ENCODE measurements at places on chromosomes 6 and 20.

DNA sequence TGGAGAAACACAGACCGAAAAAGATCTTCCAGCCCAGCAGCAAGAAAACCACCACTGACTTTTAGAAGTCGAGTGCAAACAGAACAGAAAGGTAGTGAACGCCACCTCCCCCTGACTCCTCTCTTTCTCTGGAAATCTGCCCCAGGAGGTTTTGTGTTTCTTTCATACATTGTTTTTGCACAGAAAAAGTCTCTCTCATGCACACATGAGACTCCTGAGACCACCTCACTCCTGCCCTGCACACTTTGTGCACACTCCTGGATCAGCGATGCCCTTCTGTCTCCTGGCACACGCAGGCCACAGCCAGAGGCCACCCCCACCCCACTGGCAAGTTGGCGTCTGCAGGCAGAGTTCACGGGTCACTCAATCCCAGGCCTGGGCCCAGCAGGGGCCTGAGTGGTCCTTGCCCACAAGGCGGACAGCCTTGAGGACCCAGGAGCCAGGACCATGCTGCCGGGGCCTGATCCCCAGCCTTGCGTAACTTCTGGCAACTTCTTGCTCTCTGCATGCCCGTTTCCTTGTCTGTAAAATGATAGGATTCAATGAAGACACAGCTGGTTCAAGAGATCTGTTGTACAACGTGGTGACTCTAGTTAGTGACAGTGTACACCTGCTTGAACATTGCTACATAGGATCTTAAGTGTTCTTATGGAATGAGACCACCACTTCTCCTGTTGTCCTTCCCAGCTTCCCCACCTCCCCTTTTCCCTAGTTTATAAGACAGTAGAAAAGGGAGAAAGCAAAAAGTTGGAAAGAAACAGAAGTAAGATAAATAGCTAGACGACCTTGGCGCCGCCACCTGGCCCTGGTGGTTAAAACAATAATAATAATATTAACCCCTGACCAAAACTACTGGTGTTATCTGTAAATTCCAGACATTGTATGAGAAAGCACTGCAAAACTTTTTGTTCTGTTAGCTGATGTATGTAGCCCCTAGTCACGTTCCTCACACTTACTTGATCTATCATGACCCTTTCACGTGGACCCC is 30.2 kb upstream of the CST7 start:
- no peak for DNase-seq

DNA sequence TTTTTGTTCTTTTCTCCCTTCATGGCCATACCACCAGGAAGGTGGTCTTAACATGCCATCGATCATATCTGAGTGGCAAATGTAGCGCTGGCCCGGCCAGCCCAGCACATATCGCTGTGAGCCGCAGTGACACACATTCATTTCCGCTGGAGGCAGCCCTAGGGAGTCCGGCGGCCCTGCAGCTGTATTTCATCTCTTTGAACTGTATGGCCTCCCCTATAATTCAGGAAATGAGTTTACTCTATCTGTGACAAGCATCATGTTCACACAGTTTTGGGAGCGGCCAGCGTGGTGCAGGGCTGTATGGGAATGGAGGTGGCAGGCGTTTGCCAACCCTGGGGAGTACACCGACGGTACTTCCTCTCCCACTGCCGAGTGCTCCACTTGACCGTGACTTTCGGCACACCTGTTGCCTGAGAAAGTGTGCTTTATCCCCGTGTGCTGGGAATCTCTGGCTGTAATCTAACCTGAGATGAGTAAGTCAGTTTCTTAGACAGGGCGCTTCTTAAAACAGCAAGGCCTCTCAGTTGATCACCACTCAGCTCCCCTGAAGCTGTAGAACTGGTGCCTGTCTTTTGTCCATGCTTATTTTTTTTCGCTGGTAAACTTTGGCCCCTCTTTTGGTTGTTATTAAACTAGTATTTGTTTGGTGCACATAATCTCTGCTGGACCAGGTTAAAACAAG is 257.1 kb upstream of the TAB2 start:
- no peak for DNase-seq

- no peak for DNase-seq
Measured at GRCh38 chr6:155216312-155217046, 47.3 kb upstream of the CLDN20 start.

- DNase-seq = no peak
Measured at GRCh38 chr6:97021194-97021593, 96.7 kb downstream of the KLHL32 start.

- no peak for DNase-seq
Measured at GRCh38 chr6:19663479-19663878, 173.7 kb upstream of the ID4 start.

DNA sequence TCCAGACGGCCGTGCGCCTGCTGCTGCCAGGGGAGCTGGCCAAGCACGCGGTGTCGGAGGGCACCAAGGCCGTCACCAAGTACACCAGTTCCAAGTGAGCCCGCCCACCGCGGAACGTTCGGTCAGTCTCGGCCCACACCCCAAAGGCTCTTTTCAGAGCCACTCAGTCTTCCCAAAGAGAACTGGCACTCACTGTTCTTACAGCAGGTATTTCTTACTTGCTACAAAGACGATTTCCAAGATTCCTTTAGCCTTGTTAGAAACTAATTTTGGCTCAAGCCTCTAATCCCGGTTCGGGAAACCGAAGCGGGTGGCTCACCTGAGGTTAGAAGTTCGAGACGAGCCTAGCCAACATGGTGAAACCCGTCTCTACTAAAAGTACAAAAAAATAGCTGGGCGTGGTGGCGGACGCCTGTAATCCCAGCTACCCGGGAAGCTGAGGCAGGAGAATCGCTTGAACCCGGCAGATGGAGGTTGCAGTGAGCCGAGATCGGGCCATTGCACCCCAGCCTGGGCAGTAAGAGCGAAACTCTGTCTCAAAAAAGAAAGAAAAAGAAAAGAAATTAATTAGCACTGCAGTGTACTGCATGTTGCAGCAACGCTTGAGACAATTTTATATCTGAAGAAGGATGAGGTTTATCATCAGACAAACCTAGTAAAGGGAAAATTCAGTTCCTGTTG is 73.1 kb downstream of the OR2B2 start:
- DNase-seq = no peak

DNA sequence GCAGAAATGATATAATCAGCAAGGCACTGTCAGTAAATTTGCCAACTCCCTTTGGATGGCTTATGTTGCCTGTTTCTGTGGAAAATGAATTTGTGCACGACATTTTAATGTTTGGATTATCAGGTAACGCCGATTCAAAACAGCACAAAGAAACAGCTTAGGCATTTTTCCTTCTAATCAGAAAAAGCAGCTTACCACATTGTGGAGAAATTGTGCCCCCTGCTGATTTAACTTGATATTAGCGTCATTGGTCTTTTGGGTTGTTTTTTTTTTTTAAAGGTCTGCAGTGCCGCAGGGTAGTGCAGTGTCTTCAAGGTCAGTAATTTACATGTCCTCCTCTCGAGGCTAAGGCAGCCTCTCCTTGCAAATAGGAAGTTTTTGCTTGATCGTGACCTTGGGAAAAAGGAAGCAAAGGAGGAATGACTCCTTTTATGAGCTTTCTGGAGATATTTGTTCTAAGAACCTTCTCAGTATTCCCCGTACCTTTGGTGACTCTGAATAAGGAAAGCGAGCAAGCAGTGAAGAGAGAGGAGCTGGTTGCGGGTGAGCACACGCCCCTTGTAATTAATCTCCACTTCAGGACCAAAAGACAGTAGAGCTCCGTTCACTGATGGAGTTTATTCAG is 79.1 kb downstream of the ELOVL4 start:
- DNase-seq = peak; percentile 43

DNA sequence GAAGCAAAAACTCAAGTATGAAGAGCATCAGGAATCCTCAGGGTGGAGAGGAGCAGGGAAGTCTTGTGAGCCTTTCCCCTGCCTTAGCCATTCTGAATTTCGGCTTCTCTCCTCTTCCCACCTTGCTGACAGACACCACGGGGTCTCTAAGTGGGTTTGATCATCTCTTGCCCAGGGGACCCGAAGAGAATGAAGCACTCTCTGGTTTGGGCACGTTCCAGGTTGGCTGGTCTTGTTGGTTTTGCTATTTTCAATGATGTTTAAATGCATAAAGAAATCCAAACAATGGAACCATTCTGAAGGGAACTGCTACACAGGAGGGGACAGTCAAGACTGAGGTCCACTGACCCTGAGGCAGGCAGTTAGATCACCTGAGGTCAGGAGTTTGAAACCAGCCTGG is 131.7 kb downstream of the PXDC1 start:
- no peak for DNase-seq

GRCh38 chr20:59561228-59561605 is 43.1 kb upstream of the PHACTR3 start:
- DNase-seq = no peak

GRCh38 chr20:57738484-57738883 is 28.7 kb upstream of the PMEPA1 start:
- no peak for DNase-seq

- no peak for DNase-seq
Measured at GRCh38 chr6:85771925-85772430, 129.3 kb upstream of the SYNCRIP start.

DNA sequence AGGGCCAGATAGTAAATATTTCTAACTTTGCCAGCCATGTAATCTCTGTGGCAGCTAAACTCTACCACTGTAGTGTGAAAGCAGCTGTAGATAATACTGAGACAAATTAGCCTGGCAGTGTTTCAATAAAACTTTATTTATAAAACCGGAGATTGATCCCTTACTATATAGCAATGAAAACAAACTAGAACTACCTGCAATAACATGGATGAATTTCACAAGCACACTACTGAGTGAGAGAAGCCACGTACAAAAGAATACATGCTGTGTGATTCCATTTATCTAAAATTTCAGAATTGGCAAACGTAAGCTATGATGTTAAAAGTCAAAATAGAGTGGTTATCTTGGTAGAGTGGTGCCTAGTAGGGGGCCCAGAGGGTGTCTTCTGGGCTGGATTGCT is 198.7 kb upstream of the SGK1 start:
- DNase-seq = no peak

DNA sequence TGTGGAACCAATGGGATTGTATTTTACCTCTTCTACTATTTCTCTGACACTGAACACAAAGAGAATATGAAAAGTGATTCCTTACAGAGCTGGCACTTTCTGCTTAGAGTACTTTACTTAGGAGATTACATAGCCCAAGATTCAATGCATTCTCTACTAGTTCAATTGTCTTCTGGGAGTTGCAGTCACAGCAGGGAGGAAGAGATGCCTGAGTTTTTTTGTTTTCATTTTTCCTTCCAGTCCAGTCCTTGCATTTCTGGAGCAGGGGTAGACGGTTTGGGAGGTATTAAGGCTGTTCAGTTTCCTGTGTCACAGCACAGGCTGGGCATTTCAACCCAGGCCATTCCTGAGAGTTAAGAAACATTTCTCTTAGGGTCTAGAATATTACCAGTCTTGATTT is 42.0 kb upstream of the SLC2A12 start:
- DNase-seq = no peak

GRCh38 chr6:40482532-40482931 is 104.6 kb downstream of the LRFN2 start:
- DNase-seq = no peak

GRCh38 chr20:50575865-50576720 is 65.9 kb downstream of the PTPN1 start:
- no peak for DNase-seq

- peak; percentile 14 for DNase-seq
Measured at GRCh38 chr6:35833536-35833935, 28.4 kb downstream of the LHFPL5 start.

DNA sequence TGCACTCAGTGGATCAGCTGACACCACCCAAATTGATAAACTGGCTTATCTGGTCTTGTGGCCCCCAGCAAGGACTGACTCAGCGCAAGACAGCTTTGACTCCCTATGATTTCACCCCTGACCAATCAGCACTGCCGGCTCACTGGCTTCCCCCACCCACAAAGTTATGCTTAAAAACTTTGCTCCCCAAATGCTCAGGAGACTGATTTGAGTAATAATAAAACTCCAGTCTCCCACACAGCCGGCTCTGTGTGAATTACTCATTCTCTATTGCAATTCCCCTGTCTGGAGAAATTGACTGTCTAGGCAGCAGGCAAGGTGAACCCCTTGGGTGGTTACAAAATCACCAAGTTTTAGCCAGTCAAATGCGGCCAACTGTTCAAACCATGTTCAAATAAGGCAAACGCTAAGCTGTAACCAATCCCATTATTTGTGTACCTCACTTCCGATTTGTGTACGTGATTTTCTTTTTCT is 32.5 kb downstream of the SLC22A2 start:
- no peak for DNase-seq

- no peak for DNase-seq
Measured at GRCh38 chr6:88050140-88050818, 2.6 kb downstream of the SPACA1 start.

DNA sequence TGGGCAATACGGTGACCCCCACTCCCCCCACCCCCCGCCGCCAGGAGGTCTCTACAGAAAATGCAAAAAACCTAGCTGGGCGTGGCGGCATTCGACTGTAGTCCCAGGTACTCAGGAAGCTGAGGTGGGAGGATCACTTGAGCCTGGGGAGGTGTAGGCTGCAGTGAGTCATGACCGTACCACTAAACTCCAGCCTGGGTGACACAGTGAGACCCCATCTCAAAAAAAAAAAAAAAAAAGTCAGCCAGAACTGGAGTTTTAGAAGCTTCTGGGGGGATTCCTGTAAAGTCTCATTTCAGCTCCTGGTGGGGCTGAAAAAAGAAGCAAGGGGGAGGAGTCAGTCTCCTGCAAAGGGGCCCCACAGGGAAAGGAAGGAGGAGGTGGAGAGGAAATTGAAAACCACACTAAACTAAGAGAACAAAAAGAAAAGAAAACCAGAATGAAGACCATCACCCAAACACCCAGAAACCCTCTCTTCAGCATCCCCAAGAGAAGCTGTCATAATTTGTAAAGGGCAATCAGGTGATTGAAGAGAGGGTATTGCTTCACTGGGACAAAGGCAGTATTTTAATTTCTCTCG is 50.4 kb downstream of the NOL4L start:
- no peak for DNase-seq

- DNase-seq = no peak
Measured at GRCh38 chr6:14047151-14047740, 70.3 kb upstream of the CD83 start.

- no peak for DNase-seq
Measured at GRCh38 chr6:39819676-39820075, 27.5 kb downstream of the DAAM2 start.

- DNase-seq = no peak
Measured at GRCh38 chr6:167548451-167548850, 223.6 kb downstream of the TTLL2 start.

DNA sequence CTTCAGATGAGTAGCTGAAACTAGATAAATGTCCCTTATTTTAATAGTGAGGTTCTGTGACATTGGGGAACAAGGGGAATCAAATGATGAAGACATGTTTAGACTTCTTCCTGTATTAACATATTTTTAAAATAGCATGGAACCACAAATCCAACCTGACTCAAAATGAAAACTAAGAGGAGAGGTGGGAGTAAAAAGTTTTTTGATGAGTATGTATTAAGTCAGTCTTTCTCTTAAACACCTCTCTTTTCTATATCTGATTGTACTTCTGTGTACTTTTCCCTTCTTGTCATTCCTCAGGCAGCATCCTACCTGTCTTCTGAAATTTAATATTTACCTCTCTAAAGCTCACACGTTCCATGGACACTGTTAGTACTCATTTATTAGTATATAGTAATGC is 8.7 kb upstream of the SDHAF4 start:
- no peak for DNase-seq

All from HS-5 (cell line).